ENCODE measurements at places on chromosomes 6 and 20.

DNA sequence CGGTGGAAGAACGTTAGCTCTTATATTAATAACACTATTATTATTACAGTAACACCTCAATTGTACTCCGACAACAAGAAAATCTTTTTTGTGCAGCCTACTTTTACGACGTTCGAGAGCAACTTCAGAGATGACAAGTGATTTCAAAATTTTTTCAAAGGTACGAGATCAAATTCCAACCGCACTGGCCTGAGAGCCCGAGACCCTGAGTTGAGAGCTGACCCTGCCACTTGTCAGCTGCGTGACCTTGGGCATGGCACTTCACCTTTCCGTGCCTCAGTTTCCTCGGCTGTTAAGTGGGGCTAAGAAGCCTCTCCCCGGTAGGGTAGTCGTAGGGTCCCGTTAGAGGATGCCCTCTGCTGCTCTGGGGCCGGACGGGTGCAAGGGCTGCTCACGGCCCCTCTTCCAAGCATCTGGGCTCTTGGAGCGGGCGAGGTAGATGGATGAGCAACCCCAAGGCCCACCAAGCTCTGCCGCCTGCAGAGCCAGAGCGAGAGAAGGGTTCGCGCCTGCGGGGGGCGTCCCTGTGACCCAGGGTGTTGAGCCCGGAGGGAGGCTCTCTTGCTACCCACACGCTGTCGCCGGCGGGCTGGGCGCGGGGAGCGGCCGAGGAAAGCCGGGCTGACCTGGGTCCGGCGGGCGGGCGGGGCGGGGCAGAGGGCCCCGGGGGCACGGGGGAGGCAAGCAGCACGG, 510 bp downstream of the NDRG3 start:
- peak; percentile 6 for DNase-seq

- no peak for DNase-seq
Measured at GRCh38 chr6:5054245-5054873, 30.8 kb upstream of the PPP1R3G start.

DNA sequence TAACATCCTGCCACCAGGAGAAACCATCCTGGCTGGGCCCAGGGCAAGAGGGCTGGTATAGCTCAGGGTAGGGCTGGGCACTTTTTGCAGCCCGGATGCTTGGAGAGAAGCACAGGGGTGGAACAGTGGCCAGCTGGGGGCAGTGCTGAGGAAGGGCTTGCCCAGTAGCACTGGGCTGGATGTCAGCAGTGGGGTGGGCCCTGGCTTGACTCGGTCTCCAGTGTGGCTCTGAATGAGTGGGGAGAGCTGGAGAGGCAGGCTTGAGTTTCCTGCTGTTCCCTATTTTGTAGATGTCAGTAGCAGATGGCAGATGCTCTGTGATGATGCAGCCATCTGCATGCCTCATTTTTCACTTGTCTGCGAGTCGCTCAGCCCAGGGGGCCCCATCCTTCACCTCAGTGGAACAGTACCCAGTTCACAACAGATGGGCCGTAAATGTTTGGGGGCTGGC, 56.3 kb upstream of the TULP1 start:
- DNase-seq = peak; percentile 5

DNA sequence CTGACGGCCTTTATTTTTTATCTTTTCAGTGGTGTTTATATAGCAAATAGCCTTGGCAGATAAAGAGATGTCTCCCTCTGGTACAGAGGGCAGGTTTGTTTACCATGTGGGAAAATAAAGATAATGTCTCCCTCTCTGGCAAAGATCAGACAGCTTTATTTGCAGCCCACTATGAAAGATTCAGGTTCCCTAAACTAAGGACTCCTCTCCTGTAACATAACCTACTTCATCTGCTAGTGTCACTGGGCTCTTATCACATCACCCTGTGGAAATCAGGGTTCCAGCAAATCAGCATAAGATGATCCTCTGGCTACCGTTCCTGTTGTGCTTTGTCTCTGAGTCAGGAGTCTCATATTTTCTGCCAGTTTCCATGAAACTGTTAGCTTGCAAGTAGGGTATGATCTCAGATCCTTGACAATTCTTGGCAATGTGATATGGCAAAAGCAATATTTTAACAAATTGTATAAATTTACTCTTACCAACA, 3.1 kb downstream of the FBXL4 start:
- DNase-seq = no peak

DNA sequence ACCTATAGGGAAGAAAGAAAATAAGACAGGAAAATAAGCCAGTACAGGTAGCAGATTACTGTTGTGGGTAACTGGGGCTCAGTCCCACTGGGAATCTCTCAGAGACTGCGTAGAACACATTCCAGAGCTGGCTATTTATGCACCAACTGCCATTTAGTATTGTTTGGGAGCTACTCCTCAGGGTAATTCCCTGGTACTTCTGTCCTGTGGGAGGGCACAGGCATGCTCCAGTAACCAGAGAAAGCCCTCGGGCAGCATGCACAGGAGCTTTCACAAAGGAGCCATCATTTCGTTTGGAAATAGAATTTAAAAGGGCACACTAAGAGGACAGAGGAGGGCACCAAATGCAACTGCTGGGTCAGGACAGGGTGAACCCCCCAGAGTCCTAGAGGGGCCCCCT, 148.0 kb upstream of the LRFN2 start:
- no peak for DNase-seq

DNA sequence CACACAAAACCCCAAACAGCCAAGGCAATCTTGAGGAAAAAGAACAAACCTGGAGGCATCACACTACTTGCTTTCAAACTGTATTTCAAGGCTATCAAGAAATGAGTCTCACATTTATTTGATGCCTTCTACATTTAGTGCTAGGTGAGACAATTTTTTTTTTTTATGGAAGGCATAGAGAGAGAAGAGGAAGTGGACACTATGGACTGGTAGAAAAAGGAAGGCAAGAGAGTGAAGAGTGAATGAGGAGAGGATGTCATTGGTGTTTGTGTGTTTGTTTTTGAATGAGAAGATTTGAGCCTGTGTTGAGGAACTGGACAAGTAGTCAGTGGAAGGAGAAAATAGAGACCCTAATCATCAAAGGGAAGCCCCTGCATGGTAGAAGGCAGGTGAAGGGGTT, 182.0 kb upstream of the JAG1 start:
- no peak for DNase-seq

DNA sequence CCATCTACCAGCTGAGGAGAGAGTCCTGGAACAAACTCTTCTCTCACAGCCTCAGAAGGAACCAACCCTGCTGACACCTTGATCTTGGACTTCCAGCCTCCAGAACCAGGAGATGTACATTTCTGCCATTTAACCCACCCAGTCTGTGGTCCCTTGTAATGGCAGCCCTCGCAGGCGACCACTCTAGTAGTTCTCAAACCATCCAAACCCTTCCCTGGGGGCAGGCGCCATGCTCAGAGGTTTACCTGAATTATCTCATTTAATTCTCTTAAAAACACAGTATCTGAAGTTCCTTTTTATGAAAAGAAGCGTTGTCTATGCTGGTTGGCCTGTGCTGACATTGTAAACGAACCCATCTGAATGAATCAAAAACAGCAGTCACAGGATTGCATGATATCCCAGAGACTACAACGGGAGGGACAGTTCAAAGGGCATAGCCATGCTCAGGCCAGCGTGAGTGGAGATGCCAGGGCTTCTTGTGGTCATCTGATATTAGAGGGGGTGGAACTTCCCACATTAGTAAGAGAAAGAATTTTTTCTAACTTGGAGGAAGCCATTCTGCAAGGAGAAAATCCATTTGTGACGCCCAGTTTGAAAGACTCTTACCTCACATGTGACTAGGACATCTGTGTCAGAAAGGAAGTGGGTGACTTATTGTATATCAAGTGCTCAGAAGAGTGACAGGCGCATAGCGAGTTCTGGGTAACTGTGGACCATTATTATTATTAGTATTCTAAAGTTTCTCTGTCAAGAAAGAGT, 17.2 kb upstream of the TAGAP start:
- no peak for DNase-seq

DNA sequence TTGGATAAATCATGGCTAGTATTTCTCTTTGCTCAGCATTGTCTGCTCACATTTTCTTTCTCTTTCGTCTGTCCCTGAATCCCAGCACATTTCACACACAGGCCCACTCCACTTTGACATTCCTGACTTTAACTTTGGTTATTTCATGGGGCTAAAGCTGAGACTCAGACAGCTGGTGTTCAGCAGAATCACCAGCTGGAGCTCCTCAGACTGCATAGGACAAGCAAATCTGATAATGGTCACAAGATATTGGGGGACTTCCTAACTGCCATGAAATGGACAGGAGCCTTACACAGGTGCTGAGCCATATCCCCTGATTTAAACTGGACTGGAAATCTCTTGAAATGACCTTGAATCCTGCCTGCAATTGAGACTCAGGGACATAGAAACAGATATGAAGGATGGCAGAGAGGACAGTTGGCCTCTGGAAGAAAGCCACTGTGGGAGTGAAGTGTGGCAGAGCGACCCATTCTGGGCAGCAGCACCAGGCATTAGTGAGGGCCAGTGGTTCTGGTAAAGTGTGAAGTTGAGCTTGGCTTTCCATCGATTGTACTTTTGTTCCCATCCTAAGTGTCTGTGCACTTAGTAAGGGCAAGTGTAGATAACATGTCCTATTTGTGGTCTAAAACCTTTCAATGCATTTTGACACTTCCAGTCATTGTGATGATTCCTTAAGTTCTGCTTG, 10.0 kb upstream of the IFNGR1 start:
- no peak for DNase-seq

DNA sequence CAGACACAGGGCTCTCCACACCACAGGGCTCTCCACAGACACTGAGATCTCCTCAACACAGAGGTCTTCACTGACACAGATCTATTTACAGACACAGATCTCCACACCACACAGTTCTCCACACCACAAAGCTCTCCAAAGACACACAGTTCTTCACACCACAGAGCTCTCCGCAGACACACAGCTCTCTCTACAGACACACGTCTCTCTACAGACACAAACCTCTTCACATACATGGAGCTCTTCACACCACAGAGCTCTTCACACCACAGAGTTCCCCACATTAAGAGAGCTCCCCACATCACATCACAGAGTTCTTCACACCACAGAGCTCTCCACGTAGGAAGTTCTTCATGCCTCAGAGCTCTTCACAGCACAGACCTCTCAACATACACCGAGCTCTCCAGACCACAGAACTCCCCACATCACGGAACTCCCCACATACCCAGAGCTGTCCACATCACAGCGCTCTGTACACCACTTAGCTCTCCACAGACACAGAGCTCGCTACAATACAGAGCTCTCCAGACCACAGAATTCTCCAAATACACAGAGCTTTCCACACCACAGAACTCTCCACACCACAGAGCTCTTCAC, 53.9 kb downstream of the ERMARD start:
- DNase-seq = no peak

DNA sequence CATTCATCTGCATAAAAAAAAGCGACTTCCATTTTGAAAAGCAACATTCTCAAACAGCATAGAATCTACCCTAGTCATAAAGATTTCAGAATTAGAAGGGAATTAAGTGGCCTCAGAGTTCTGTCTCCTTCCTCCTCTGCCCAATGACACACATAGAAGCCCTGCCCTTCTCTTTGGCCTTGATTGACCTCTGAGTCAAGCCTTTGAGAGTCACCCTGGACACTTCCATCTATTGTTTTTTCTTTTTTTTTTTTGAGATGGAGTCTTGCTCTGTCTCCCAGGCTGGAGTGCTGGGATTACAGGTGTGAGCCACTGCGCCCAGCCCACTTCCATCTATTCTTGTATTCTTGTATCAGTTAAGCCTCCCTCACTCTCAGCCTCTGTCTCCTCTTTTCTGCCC, 44.8 kb upstream of the CTNNBL1 start:
- no peak for DNase-seq

- DNase-seq = no peak
Measured at GRCh38 chr6:53398247-53399026, 49.7 kb upstream of the ELOVL5 start.

GRCh38 chr6:37663019-37663810, 34.5 kb downstream of the MDGA1 start:
- DNase-seq = no peak

DNA sequence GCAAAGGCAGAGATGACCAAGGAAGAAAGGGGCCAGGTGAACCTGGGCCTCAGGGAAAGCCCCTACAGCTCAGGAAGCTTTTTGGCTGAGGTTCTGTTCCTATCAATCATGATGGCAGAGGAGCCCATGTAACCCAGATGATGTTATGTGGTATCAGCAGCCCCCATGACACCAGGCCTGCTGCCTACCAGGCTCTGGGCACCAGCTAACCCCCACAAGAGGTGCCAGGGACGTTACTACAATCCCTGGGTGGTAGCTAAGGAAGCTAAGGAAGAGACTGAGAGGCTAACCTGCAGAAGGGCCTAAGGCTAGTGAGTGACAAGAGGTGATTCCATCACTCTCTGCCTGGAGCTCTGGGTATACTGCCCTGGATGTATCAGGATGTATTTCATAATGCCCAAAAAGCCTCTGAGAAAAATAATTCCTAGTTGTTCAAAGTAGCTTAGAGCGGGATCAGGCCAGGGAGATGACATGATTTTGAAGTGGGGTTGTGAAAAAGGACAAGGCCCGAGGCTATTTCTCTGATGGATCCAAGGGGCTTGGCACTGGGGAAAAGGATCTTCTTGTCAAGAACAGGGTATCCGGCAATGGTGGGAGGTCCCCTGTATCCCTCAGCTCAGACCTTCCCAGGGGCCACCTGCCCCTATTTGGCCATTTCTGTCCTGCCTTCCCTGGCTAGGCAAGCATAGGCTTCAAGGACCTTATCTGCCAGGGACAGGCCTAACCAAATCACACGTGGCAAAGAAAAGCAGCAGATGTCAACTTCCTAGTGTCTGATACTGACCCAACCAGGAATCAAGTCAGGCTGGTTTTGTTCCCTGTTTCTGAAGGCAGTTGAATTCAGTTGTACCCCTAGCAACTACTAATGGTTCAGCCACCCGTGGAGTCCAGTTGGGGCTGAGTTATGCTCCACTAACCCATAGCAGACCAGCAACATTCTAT, 41.3 kb downstream of the PANK2 start:
- DNase-seq = no peak
